ENCODE measurements at places on chromosomes 6 and 20.

GRCh38 chr6:81694207-81694606, 58.3 kb downstream of the TENT5A start:
- no peak for DNase-seq

GRCh38 chr6:68127074-68127473, 508.0 kb upstream of the ADGRB3 start:
- DNase-seq, result no peak

- no peak for DNase-seq
Observed at GRCh38 chr6:33929575-33930288, 125.9 kb upstream of the MLN start.

- DNase-seq, result no peak
Observed at GRCh38 chr6:38349795-38350194, 289.9 kb downstream of the BTBD9 start.

DNA sequence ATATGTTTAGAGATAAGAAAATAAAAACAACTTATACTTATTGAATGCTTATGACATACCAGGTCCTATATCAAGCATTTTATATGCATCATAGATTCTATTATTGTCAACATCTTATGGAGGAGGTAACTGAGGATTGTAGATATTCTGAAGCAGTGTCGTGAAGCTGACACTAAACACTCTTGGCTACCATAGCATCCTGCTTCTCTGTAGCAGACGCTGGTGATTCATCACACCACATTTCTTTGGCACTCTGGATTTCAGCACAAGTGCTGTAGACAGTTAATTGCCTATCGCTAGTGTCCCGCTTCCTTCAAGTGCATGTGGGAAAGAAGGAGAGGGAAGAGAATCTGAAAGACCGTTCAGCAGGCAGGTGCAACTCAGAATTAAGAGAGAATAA, 317.1 kb downstream of the PLCB1 start:
- DNase-seq, result no peak

DNA sequence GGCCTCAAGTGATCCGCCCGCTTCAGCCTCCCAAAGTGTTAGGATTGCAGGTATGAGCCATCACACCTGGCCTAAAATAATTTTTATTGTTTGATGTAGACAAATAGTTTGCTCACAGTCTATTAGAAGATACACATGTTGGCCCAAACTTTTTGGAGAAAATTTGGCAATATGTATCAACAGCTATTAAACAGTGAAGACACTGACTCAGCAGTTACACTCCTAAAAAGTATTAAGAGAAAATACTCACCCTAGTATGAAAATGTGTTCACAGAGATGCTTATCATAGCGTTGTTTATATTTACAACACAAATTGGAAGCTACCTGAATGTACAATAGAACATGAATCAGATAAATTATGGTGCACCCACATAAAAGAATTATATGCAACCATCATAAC, 173.1 kb downstream of the WDR27 start:
- no peak for DNase-seq

DNA sequence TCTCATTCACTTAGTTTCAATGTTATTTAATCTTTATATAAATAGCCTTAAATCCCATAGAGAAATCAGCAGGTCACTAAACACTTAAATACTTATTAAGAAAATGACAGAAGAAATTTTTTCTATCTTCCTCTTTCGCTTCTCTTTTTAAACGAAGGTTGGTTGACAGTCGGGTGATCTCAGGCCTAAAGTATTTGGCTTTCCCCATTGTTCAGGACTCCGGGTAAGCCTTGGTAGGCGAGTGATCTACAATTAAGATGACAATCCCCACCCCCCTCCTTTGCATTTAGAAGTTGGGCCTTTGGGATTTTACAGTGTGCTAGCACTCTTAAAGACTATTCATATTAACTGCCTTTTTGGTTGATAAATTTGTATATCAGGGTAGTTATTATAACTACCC, 19.7 kb upstream of the UTRN start:
- DNase-seq, result no peak

DNA sequence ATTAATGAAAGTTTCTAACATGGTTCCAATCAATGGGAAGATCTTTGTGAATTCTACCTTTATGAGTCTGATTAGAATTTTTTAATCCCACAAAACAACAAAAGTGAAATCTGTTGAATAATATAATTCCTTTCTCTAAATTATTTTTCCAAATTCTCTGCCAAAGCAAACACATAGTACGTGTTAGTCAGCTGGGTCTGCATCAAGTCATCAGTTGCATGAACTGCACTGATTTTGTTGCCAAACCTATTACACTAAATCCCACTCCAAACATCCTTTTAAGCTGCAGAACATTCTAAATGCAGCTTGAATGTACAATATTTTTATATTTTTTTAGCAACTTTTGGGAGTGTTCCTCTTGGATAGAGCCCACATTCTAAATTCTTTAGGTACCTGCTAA, 199.0 kb upstream of the HSF2 start:
- no peak for DNase-seq

GRCh38 chr6:16511723-16512489, 249.4 kb downstream of the ATXN1 start:
- DNase-seq, result no peak

GRCh38 chr20:38057351-38057972, 23.9 kb downstream of the RPRD1B start:
- peak; percentile 65 for DNase-seq

GRCh38 chr6:43628393-43629103, 516 bp downstream of the GTPBP2 start:
- DNase-seq, result peak; percentile 44

- DNase-seq, result no peak
Observed at GRCh38 chr6:125831659-125832058, 40.9 kb downstream of the NCOA7 start.

- DNase-seq, result no peak
Observed at GRCh38 chr6:2630891-2631571, 119.7 kb downstream of the MYLK4 start.

- DNase-seq, result no peak
Observed at GRCh38 chr20:35893942-35894341, 60.4 kb downstream of the SCAND1 start.

GRCh38 chr6:33699131-33699530, 12.4 kb downstream of the UQCC2 start:
- DNase-seq, result no peak

DNA sequence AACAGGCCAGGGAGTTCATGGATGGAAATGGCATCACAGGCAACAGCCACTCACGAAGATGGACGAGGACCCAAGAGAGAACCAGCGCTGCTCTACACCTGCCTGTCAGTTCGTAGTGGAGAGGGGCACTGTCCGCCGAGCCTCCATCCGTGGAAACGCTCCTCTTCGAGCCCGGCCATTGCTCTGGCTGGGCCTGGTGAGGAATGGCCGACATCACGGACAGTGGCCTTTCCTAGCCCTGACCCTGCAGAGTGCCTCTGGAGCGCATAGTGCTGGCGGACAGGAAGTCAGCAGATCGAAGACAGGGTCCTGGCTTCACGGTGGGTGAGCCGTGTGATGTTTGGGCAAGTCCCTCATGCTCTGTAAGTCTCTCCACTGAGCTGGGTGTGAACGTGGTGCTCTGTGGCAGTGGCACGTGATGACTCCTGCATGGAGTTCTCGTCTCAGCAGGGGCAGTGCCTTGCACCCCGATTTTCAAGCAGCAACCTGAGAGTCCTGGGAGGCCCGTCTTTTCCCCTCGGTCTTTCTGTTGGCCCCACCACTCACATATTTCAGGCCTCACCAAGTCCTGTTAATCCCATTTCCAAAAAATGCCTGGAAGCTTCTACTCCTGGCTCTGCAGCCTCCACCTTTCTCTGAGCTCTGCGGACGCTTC, 214.4 kb downstream of the ERMARD start:
- no peak for DNase-seq

DNA sequence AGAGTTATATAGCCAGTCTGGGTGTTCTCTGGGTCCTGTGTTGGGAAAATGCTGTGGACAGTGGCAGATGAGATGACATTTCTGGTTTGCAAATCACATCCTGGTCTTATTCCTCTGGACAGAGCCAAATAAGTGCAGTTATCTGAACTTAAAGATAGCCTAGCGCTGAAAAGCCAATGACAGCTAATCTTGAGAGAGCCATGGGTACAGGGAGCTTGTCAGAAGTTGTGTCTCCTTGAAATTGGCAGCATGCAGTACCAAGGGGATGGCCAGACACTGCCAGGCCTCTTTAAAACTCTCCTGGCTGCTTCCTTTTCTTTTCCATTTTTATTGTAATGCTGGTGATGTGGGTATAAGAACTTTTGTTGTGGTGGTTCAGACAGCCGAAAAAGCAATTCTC, 362.5 kb downstream of the FARS2 start:
- no peak for DNase-seq

DNA sequence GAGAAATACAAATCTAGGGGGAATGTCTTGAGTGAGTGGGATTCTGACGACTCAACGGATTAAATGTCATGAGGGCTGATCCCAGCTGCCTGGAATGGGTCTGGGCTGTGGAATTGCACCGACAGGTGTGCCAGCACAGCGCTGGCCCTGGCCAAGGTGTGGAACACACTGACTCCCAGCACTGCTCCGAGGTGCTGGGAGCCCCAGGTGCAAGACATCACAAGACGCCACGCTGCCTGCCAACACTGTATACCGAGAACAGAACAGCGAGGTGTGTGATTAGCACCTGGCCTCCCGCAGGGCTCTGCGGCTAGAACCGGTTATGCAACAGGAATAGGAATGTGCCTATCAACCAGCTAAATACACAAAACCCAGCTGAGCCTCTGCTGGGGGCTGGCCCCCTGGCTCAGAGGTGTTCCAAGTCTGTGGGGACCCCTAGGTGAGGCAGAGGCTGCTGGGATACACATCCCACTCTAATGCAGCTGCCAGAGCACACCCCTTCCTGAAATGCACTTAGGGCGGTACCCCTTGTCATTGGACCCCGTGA, 24.8 kb upstream of the APMAP start:
- no peak for DNase-seq

- no peak for DNase-seq
Observed at GRCh38 chr6:127178746-127179145, 60.3 kb downstream of the RSPO3 start.

DNA sequence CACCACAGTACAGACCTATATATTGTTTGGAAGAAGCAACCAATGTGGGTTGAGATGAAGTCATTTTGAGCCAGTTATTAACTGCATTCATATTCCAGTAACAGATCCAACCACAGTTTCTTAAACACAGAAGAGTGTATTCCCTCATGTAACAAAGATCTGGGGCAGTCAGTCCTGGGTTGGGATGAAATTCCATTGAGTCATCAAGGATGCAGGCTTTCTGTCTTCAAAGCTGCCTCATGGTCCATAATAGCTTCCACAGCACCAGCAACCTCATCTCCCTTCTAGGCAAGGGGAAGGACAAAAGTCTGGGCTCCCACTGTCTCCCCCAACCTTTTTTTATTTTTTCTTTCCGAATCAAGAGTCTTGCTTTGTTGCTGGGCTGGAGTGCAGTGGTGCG, 2.9 kb upstream of the SOD2 start:
- DNase-seq, result no peak

DNA sequence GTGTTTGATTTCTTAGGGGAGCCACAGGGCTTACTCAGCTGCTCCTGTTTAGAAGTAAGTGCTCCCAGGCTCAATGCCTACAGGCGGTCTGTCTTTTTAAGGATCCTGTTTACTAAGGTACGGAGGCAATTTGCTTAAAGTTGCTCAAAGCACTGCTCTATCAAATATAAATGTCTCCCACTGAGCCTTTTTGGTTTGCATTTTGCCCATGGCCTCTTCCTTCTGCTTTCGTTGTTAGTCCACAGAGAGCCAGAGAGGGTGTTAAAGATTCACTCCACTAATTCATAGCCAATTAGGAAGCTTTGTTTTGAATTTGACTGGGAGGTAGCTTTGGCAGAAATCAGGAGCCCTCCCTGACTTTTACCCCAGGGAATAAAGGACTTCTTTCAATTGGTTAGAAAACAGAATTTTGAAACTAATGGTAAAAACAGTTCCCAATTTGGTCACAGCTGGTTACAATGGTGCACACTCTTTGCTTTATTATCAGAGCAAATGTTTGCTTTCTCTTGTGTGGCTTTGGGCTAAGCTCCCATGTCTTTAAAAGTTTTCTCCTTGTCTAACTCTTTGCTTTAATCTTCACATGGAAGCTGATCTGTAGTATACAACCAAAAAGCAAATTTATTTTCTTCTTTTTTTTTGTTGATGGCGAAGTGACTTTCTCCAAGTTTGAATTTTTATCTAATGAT, 126.2 kb downstream of the IMPG1 start:
- DNase-seq, result no peak
